ENCODE measurements at places on chromosomes 7 and 10.

DNA sequence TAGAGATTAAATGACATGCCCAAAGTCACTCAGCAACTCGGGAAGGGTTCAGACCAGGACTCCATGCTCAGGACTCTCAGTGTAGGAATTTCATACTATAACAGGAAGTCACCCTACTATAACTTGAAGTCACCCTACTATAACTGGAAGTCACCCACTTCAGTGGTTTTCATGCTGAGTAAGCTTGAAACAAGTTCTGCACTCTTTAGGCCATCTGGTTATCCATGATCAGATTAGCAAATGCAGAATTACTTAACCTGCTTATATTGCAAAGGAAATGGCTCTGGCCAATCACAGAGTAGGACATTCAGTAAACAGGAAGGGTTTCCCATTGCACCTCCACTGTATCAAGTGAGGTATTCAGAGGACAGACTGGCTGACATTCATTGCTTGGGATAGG, 1240.4 kb downstream of the GATA3 start:
- peak; percentile 69 for DNase-seq

DNA sequence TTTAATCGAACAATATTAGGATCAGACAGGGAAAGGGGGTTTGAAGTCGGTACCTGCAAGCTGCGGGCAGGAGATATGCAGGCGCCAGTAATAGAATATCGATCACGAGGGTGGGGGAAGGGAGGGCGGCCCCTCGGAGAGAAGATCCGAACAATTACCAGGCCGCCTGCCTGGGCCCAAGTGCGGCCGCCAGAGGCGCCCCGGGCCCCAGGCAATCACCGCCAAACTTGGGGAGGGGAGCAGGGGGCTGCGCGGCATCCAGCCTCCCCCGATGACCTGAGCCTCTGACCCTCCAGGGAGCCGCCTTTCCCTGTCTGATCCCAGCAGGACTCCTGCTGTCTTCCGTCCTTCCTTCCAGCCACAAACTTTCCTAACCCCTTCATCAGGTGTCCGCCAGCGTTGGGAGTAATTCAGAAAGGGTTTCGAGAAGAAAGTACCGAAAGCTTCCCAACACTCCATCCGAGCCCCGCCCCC, 1.1 kb downstream of the NKX1-2 start:
- no peak for DNase-seq

GRCh38 chr7:33516568-33516967, 387.2 kb downstream of the BBS9 start:
- DNase-seq, result no peak

DNA sequence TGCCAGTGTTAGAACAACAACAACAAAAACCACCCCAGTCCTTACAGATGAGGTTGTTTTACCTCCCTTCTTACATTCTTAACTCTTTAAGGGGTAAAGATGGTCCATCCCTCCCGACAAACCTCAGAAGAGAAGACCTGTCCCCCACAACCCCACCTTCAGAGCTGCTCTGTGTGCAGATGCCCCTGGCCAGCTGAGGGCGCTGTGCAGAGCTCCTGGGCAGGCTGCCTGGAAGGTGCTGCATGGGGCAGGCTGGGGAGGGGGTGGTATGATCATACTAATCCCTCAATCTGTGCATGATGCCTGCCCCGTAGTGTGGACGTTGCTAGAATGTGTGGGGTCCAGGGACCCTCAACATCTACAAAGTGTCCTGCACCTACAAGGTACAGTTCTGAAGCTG, 387.1 kb downstream of the INHBA start:
- DNase-seq, result no peak

GRCh38 chr7:16822029-16822428, 17.2 kb upstream of the AGR2 start:
- no peak for DNase-seq

DNA sequence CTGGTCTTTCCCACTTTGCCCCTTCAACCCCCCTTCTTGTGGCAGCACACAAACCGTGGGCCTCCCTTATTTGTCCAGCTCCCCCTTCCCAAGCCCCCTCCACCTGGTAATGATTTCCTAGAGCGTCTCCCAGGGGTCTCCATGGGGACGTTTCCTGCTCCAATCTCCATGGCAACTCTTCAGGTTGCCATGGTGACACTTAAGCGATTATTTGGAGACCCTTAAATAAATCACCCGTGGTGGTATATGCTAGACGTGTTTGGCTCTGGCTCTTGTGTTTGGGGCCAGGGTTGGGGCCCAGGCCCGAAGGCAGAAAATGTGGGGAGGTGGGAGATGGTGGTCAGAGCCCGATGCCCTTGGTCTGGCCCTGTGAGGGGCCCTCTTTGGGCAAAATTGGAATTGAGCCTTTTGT, 41.1 kb upstream of the DLG5 start:
- no peak for DNase-seq

GRCh38 chr7:141276031-141276430, 202.2 kb downstream of the TMEM178B start:
- DNase-seq, result no peak

DNA sequence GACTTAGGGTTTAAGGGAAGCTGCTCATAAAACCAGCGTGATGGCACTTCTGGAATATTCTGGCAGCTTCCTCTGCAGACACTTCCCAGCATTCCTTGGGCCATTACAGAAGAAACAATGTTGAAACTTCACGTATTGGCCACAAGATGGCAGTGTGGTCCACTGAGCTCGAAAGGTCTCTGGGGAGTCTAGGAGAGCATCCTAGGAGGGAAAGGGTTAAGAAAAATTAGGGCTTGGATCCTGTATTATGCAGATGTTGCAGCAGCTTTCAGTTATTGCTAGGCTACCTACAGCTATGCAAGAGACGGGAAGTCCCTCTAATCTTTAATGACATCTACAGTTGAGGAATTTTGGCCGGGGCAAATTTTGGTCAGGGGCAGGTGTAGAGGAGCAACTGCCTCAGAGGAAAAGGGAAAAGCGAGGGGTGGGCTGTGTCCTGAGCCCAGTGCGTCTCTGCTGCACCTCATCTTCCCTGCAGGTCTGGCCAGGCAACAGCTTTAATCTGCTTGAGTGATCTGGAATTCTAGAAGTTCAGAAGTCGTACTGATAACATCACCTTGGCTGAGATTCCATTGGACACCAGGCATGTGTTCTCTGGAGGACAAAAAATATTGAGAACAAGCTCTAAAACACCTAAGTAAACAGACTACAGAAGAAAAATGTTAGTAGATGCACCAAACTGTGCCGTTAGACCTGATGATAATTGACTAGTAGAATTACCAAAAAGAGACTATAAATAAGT, 220.8 kb upstream of the PRSS58 start:
- DNase-seq, result peak; percentile 57

GRCh38 chr10:124320778-124321432, 97.8 kb downstream of the OAT start:
- DNase-seq, result no peak

- DNase-seq, result no peak
Measured at GRCh38 chr7:68476966-68477365, 1121.3 kb upstream of the AUTS2 start.

GRCh38 chr10:75469006-75469616, 37.7 kb downstream of the LRMDA start:
- DNase-seq, result peak; percentile 29

GRCh38 chr10:11798845-11799735, 24.1 kb upstream of the PROSER2 start:
- DNase-seq, result peak; percentile 84

- no peak for DNase-seq
Measured at GRCh38 chr7:36887969-36888368, 163.7 kb upstream of the AOAH start.

- no peak for DNase-seq
Measured at GRCh38 chr10:114571316-114571999, 86.6 kb downstream of the ABLIM1 start.

GRCh38 chr10:122468926-122469781, 7.8 kb downstream of the HTRA1 start:
- no peak for DNase-seq

GRCh38 chr7:2016761-2017480, 215.8 kb downstream of the MAD1L1 start:
- DNase-seq, result no peak

DNA sequence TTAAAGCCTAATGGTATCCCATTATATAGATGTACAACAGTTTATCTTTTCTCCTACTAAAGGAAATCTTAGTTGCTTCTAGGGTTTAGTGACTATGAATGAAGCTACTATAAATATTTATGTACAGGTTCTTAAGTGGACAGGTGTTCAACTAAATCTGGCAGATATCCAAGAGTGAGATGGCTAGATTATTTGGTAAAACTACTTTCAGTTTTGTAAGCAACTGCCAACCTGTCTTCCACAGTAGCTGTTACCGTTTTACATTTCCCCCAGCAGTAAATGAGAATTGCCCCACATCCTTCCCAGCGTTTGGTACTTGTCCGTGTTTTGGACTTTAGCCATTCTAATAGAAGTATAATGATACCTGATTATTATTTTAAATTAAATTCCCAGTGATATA, 144.9 kb upstream of the MAGI2 start:
- peak; percentile 4 for DNase-seq

- no peak for DNase-seq
Measured at GRCh38 chr7:26052706-26053105, 99.3 kb upstream of the NFE2L3 start.

DNA sequence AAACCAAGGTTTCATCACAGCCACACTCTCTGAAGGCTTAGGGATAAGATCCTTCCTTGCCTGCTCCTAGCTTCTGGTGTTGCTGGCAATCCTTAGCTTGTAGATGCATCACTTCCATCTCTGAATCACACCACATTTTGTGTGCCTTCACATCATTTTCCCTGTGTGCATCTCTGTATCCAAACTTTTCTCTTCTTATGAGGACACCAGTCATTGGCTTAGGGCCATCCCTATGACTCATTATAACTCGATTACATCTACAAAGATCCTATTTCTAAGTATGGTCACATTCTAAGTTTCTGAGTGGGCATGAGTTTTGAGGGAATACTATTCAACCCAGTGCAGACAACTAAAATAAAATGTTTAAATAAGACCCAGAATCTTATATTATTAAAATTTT, 121.7 kb downstream of the C7orf25 start:
- no peak for DNase-seq
